ENCODE measurements at places on chromosomes 13 and 19.
A peak's percentile ranks its signal among the peaks of the same experiment; 100 is the strongest.

DNA sequence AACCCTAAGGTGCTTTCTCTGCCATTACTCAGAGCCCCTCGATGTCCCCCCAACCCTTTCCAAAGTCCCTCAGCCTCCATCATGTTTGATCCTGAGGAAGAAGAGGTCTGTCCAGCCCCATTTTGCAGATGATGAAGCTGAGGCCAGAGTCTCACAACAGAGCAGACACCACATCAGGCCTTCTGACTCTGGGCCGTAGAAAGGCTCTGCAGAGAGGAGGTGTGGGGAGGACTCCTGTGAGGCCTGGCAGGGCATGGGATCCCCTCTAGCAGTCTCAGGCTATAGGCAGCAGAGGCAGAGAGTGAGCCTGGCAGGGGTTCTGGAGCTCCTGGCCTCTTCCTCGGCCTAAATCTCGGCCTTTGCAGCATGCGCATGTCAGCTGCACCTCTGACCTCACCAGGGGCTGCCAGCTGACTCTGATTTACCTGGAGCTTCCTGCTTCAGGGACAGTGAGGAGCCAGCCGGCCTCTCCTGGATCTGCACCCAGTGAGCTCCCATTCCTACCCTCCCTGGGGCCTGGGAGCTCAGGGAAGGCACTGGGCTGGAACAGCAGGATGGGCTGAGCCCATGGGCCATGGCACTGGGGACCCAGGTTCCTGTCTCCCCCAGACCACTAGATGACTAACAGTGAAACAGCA is 41.7 kb upstream of the VSTM2B start:
- DNase-seq = no peak

- no peak for DNase-seq
These were observed 321.8 kb upstream of the NBEA start for GRCh38 chr13:34620074-34620850.

DNA sequence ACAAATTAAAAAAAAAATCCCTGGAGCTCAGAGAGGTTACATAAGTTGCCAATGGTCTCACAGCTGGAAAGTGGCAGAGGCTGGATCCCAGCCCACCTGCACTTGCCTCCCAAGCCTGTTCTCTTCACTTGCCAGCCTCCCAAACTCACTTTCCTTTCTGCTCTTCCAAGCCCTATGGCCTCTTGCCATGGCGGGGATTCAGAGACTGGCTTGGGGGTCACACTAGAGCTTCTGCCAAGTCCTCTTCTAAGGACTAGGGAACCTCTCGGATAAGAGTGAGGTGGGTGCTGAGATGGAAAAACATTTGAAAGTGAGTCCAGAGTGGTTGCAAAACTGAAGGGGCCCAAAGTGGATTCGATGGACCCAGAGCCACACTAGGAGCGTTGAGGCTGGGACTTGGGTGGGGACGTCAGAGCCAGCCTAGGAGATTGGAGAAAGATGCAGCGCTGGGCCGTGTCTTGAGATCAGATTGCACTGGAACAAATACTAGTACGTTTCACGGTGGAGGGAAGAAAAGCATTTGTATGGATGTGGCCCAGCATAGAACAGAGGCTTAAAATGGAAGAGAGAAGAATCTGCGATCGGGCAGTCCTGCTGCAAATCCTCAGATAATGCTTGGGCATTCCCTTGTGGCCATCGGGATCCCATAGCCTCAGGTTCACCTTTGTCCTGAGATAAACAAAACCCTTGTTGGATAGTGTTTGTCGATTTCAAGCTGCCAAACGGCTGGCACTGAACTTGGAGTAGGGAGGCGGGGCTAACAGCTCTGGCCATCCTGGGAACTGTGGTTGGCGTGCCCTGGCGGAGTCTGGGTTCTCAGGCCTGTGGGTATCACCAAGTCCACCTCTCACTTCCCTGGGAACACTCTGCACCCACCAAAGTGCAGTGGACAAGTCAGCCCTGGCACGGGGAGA is 84.8 kb downstream of the ING1 start:
- DNase-seq = no peak

DNA sequence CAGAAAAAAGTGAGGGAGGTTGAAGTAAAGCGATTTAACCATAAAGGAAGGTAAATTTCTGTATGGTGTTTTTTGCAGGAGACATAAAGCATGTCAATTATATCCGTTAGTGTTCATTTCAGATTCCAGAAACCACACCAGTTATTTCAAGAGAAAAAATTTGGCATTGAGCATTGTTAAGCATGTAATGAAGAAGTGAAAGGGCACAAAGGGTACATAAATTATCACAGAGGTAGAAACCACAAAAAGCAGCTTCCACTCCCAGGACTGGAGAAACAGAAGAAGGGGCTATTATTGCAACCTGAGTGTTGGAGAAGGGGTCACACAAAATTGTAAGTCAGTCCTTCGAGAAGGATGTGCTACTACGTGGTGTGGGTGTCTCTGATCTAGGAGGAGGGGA is 72.2 kb upstream of the DACH1 start:
- no peak for DNase-seq

DNA sequence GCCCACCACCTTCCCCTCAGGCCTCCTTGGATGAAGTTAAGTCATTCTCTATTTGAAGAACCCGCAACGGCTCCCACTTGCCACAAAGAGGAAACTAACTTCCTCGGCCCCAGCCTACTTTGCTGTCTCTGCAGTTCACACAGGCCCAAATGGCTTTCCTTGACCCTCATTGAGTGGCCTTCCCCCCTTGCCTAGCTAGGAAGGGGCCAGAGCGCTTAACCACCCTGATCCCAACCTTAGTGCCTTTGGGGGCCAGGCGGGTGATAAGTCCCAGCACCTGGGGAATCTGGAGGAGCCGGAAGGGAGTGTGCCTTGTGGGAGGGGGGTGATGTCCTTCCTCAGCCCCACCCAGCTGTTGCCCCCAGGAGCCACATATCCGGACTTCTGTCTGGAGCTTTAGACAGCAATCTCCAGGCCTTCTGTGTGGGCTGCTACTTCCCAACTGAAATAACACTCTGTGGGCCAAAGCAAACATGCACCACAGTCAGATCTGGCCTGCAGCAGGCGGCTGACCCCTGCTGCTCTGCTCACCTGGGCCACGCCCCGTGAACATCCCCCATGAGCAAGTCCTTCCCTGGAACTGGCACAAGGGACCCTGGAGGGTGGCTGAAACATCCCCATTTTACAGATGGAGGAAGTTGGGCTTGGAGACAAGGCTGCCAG is 10.5 kb downstream of the NECTIN2 start:
- peak; percentile 17 for DNase-seq

- no peak for DNase-seq
These were observed 299.2 kb upstream of the DACH1 start for GRCh38 chr13:72166102-72166650.

DNA sequence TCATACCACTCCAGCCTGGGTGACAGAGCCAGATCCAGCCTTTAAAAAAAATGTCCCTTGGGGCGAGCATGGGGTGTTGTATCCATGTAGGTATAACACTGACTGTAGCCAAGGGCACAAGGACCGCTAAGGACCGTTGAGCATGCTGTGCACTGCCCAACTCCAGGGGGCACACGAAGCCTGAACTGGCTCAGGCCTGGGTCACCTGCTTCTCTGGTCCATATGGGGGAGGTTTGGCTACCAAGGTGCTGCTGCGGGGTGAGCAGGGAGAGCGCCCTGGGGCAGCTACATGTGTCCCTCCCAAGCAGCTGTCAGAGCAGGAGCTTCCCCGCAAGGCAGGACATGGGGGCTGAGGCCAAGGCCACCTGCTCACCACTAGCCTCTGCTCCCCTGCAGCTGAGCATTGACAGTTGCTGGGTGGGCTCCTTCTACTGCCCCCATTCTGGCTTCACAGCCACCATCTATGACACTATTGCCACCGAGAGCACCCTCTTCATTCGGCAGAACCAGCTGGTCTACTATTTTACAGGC is 16.3 kb downstream of the CATSPERG start:
- DNase-seq = no peak

DNA sequence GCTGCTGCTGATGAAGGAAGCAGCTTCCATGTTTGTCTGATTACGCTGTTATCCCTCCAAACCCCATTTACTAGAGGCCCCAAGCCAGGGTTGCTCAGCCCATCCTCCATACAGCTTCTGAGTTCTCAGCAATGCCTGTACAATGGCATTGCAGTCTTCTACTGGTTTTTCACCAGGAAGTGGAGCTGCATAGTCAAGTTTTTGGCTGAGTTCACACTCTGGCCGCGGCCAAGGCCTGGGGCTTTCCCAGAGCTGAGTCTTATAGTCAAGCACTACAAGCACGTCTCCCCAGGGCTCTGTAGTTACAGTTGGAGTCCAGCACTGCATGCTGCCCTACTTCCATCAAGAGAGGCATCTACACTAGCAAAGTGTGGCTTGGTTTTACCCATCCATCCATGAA is 182.5 kb downstream of the POU4F1 start:
- DNase-seq = peak; percentile 34

DNA sequence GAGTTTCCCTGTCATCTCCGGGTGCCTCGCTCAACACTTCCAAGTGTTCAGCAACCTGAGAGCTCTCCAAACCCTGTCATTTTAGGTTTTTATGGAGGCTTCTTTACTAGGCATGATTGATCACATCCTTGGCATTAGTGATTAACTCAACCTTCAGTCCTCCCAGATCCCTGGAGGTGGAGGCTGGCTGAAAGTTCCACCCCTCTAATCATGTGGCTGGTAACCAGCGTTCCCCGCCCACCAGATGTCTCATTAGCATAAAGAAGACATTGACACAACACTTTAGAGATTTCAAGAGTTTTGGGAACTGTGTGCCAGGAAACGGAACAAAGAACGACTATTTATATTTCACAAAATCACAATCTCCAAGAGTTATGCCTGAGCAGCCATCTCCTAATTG is 71.1 kb upstream of the RGCC start:
- no peak for DNase-seq

GRCh38 chr19:43672061-43672679 is 2.2 kb upstream of the PLAUR start:
- DNase-seq = no peak

Measured in left ventricle myocardium inferior (tissue), 1 donor.